ENCODE measurements at places on chromosomes 13 and 19.

GRCh38 chr13:105758918-105759860 is 776.3 kb downstream of the EFNB2 start:
- DNase-seq, result no peak

DNA sequence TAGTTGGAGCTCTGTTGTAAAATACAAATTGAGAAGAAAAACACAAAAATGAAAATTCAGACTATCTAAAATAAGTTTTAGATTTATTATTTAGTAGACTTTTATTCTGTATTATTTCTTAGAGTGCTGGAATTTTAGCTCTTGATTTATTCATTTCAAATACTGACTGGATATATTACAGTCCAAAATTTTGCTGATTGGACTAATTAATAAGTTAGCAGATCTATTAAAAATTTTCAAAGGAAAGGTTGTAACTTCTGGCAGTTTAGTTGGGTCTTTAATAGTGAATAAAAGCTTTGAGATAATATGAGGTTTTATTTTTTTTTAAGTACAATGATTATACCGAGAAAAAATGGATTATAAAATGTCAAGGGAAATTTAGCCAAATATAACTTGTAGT is 1224.9 kb upstream of the SPRY2 start:
- DNase-seq, result no peak

DNA sequence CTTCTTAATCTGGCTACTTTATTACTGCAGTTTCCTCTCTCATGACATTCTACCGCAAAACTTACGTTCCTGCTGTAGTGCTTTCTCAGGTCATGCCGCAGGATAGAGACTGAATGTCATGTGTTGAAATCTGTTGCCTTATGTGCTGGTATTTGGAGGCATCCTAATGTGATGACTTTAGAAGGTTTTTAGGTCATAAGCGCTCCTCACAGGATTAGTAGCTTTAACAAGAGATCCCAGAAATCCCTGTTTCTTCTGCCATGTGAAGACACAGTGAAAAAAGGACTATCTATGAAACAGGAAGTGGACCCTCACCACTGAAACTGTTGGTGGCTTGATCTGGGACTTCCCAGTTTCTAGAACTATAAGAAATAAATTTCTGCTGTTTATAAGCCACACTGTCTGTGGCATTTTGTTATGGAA is 209.3 kb downstream of the LACC1 start:
- peak; percentile 15 for DNase-seq

DNA sequence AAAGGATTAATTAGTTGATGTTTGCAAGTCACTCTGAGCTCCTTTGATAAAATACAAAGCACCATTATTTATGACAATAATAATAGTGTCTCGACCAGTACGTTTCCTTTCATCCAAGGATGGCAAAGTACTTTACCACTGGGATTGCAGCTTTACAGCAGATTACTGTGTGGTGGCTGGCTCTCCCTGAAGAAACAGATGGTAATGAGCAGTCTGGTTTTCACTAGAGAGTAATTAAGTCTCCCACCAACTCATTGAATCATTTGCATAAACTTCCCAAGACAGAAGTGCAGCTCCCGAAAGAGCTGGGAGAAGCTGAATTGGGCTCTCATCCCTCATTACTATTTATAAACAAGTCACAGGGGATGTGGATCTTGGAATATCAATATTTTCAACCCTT is 48.7 kb downstream of the KLF5 start:
- no peak for DNase-seq

GRCh38 chr13:110509971-110510786 is 51.3 kb downstream of the RAB20 start:
- peak; percentile 93 for DNase-seq

DNA sequence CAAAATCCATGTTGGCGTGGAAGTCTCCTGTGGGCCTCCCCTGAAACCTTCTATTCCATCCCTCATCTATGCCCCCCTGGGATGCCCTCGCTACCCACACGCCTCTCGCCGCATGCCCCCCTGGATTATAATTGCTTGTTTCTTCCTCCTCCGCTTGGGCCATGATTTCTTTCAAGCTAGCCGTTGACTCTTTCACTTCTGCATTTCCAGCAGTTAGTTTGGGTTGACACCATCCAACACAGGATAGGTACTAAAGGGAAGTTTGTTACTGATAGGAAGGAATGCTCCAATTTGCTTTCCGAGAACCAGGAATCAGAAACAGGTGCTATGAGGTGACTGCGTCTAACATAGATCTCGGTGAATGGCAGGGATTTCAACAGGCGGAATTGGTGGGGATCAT is 7.7 kb upstream of the SLC25A15 start:
- no peak for DNase-seq

GRCh38 chr13:100721885-100722512 is 47.4 kb upstream of the TMTC4 start:
- peak; percentile 61 for DNase-seq

GRCh38 chr19:18023622-18024251 is 15.8 kb downstream of the ARRDC2 start:
- peak; percentile 75 for DNase-seq

GRCh38 chr19:2602391-2603181 is 99.9 kb downstream of the GNG7 start:
- DNase-seq, result no peak

- no peak for DNase-seq
Observed at GRCh38 chr19:42552086-42553065, 24.1 kb upstream of the CEACAM1 start.

DNA sequence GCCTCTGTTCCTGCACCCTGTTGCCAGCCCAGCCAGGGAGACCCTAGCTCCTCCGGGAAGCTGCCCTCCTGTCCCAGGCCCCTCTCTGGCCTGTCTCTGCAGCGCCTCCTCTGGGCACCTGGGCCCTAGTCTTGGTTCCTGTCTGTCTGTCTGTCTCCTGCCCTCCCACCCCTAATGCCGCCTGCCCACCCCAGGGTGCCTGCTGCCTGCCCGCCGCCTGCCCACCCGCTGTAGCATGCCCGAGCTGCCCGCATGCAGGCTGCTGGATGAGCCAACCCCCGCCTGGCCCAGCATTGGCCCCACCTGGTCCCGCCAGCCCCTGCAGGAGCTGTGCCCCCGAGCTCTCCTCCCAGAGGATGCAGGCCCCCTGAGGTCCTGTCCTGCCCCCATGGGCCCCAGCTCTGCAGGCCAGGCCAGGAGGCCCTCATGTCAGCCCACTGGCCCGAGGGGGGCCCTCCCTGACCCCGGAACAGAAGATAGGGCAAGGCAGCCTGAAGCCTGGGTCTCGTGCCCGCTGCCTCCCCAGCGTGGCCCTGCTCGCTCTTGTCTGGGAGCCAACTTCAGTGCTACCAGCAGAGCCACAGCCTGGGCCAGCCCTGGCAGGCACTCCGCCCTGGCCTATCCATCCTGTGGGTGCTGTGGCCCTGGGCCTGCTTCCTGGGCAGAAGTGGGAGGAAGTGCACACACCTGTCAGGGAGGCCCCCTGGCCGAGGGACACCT is 5.2 kb downstream of the MAP2K7 start:
- no peak for DNase-seq

DNA sequence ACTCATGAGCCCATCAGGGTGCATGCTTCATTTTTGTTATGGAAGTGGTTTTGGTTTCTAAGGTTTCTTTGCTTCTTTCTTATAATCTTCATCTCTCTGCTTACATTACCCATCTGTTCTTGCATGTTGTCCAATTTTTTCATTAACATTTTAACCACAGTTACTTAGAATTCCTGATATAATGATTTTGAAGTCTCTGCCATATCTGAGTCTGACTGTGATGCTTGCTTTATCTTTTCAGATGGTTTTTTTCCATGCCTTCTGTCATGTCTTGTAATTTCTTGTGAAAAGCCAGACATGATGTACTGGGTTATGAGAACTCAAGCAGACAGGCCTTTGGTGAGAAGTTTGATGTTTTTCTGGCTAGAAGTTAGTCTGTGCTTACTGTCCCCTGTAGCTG is 8.0 kb upstream of the ARGLU1 start:
- no peak for DNase-seq

GRCh38 chr19:58353717-58354477 is 605 bp upstream of the A1BG start:
- no peak for DNase-seq

- no peak for DNase-seq
Observed at GRCh38 chr13:18978447-18978846, 203.2 kb downstream of the TUBA3C start.

GRCh38 chr19:51789061-51789795 is 5.7 kb upstream of the FPR3 start:
- DNase-seq, result no peak

DNA sequence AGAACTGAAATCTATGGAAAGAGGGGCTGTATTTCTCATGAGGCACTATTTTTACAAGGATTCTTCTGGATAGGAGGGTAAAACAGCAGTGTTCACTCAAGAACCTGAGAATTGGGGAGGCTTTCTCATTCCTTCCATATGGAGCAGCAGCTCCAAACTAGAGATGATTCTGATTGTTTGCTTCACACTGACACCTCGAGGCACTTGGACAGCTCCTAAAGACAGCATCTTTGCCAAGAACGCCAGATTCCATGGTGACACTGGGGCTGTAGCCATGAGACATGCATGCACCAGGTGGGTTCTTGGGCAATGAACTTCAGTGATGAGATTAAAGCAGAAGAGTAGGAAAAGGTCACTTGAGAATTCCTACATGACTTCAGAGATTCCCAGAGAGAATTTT is 361.5 kb upstream of the HTR2A start:
- DNase-seq, result no peak

GRCh38 chr19:9032136-9032631 is 22.0 kb upstream of the MUC16 start:
- DNase-seq, result no peak

- no peak for DNase-seq
Observed at GRCh38 chr19:28567834-28568233, 645.1 kb downstream of the UQCRFS1 start.

- DNase-seq, result no peak
Observed at GRCh38 chr19:18894254-18895037, 1.5 kb downstream of the CERS1 start.

DNA sequence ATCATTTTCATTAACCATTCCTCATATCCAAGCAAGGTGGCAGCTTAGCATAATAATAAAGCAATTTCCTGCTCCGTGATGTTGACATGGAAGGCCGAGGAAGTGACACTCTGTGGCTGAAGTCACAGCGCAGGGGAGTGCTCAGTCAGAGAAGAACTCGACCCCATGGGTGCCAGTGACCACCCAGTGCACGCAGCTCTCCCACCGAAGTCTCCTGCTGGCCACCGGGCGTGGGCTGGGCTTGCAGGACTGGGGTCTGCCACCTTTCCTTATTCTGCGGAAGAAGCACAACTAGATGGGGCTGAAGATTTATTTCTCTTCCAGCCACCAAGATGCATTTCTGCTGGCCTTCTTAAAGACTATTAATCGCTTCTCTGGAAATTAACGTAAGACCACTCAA is 132.1 kb upstream of the SPACA7 start:
- no peak for DNase-seq

DNA sequence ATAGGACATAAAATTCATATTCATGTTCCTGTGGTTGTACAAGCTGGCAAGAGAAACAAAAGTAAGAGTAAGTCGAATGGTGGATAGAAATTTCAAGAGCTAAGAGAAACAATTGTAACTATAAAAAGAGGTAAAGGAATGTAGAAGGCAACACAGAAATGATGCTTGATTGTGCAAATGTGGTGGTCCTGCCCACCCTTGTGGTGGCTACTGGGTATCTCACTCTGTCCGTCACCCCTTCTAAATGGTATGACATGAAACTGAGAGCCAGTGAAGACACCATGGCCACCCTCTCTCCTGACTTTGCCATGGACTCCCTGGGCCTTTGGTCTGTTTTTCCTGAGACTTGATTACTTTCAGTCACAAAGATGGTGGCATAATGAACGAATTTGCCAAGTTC is 925.9 kb upstream of the SLITRK6 start:
- DNase-seq, result no peak

- no peak for DNase-seq
Observed at GRCh38 chr13:80530191-80530590, 189.3 kb upstream of the SPRY2 start.

GRCh38 chr19:47143322-47144073 is 12.9 kb downstream of the SAE1 start:
- no peak for DNase-seq

DNA sequence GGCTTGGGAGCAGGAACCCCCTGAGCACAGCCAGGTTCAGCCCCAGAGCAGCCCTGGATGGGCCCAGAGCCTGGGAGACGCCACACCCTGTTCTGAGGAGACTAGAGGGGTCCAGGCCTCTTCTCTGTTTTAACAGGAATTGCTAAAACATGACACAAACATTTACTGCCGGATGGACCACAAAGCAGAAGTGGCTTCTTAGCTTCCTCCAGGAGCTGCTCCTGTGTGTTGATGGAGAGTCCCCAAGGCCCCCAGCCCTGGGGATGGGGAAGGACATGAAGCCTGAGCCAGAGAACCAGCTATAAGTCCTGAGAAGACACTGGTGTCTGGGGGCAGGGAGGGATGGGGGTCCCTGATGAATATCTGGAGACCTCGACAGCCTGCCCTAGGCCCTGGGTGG is 14.6 kb downstream of the CEACAM3 start:
- peak; percentile 94 for DNase-seq

DNA sequence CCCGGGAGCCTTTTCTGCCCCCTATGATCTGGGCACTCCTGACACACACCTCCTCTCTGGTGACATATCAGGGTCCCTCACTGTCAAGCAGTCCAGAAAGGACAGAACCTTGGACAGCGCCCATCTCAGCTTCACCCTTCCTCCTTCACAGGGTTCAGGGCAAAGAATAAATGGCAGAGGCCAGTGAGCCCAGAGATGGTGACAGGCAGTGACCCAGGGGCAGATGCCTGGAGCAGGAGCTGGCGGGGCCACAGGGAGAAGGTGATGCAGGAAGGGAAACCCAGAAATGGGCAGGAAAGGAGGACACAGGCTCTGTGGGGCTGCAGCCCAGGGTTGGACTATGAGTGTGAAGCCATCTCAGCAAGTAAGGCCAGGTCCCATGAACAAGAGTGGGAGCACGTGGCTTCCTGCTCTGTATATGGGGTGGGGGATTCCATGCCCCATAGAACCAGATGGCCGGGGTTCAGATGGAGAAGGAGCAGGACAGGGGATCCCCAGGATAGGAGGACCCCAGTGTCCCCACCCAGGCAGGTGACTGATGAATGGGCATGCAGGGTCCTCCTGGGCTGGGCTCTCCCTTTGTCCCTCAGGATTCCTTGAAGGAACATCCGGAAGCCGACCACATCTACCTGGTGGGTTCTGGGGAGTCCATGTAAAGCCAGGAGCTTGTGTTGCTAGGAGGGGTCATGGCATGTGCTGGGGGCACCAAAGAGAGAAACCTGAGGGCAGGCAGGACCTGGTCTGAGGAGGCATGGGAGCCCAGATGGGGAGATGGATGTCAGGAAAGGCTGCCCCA is 8.5 kb upstream of the CEACAM7 start:
- DNase-seq, result peak; percentile 10

GRCh38 chr19:42093505-42093904 is 17.5 kb downstream of the ZNF574 start:
- DNase-seq, result no peak

DNA sequence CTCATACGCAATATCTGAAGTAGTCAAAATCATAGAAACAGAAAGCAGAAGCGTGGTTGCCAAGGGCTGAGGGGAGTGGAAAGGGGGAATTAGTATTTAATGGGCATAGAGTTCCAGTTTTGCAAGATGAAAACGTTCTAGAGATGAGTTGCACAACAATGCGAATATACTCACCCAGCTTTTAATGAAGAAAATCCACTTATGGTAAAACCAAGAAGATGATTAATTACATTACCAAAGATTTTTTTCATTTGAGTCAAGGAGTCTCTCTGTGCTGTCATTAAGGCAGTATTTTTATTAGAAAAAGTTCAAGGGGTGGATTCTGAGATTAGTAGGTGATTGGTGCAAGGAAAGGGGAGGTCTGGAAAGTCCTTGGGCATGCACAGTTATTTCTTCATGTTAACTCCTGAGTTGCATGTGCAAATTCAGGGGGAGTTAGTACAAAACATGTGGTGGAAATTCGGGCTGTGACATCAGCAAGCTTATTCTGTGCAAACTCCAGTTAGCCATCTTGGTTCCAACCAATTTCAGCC is 6.9 kb upstream of the CBY2 start:
- peak; percentile 76 for DNase-seq
